ENCODE measurements at places on chromosomes 5 and 9.

DNA sequence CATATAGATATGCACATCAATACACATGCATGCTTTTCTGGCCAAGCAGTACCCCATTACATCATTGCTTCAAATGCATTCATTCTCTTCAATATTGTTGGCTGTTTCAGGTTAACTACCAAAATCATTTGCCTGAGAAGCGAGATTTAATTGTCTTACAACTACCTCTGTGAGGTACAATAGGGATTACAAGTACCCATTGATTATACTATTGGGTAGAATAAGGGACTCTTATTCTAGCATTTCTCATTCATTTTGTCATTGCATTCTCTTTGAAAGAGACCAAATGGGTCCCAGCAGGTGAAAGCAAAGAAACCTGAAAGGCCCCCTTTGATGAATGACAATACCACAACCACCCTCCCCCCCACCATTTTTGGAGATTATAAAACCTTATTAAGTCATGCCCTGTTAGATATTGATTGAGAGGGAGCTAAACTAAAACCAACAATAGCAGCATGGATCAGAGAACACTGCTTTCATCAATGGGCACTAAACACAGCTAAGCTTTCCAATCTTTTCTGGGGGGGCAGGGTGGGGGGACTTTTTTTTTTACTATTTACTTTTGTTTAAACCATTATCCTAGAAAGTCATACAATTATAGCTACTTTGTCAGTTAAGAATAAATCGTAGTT lies 375.0 kb upstream of the CCNH start:
- DNase-seq = no peak

GRCh38 chr9:98880311-98881015 lies 63.2 kb upstream of the COL15A1 start:
- no peak for DNase-seq

DNA sequence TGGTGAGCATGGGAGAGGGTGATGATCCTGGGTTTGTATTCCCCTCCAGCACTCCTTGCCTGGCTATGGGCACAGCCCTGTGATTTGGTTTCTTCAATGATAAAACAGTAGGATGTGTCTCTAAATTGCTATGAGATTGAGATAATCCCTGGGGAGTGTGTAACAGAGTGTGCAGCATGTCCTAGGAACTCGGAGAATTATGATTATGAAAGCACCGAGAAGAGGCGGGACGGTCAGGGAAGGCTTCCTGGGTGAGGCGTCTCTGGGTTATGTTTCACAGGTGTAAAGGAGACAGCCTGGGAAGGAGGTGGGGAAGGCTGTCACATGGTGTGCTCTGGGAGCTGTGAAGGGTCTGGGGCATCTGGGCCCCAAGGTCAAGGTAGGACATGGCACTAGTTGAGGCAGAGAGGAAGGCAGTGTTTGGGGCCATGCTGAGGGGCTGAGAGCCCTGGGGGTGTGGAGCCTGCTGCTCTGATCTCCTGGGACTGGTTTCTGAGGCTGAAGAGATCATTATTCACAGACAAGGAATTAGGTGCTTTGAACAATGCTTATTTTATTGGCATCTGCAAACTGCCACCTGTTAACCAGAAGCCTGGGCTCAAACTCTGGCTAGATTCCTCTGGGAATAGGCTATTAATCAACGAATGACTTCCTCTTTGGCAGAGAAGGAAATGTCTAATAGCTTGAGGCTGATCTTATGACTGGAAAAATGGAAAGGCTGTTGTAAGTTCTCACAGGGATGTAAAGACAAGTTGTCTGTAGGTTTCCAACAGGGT lies 73.8 kb upstream of the IL12B start:
- DNase-seq = no peak

- DNase-seq = no peak
Measured at GRCh38 chr5:655406-655805, 37.7 kb downstream of the TPPP start.

GRCh38 chr5:29307478-29307877 lies 1886.0 kb upstream of the CDH6 start:
- no peak for DNase-seq

GRCh38 chr5:171137768-171138525 lies 171.1 kb upstream of the TLX3 start:
- DNase-seq = no peak

DNA sequence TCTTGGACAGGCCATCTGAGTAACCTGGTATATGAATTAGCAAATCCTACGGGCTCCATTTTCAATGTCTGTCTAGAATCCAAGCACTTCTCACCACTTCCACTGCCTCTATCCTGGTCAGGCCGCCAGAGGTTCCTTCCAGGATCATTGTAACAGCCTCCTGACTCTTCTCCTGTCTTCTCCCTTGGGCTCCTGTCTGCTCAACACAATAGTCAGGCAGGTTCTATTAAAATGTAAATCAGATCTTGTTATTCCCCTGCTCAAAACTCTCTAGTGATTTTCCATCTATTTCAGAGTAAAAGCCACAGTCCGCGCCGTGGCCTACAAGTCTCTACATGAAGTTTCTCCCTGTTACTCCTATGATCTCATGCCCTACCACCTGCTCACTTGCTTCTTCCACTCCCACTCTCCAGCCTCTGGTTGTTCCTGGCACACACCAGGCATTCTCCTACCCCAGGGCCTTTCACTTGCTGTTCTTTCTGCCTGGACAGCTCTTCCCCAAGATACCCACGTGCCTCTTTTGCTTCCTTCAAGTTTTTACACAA lies 21.7 kb downstream of the ZNF366 start:
- no peak for DNase-seq

- no peak for DNase-seq
Measured at GRCh38 chr9:2023532-2023931, 8.4 kb downstream of the SMARCA2 start.

DNA sequence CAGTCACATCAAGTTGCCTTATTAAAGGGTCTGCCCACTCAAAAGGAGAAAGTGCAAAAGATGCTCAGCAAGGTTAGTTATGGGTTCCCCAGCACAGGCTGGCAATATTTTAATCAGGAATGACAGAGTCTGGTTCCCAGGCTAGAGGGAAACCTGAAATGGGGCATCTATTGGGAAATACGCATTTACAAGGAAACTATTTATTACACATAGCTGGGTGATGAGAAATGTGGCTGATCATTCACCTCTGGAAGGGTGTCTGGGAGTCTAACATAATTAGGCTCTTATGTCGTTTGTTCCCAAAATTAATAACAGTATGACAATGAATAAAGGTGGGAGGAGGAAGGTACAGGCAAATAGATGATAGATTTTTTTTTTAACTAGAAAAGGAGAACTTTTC lies 314.7 kb downstream of the ENC1 start:
- no peak for DNase-seq

- DNase-seq = no peak
Measured at GRCh38 chr5:378976-379742, 57.6 kb downstream of the AHRR start.

DNA sequence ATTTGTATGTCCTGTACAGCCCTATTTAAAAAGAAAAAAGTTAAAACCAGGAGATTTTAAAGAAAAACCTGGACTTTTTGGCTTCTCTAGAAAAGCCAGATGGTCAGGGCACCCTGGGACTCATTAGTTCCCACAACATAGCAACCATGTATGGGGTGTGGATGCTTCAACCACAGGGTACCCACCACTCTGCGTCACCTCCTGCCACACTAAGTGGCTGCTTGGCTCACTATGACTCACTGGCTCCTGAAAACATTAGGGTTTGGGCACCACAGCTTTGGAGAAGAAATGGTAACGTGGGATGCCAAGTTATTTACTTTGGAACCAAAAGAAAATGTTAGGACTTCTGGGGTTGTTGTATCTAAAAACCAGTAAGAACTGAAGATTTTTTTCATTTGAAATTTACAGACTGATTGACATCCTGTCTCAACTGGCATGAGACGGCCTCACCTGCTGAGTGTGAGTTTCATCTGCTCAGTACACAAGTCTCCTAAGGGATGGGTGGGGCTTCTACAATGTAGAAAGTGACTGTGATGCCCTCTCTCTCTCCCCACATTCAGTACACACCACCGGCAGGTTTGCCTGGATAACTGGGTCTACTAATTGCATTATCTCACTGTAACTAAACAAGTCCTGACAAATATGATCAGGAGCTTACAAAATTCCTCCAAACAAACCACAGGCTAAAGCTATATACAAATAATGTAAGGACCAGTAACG lies 103.9 kb downstream of the ESM1 start:
- no peak for DNase-seq

- peak; percentile 14 for DNase-seq
Measured at GRCh38 chr5:78985725-78986223, 664 bp upstream of the ARSB start.

GRCh38 chr9:134412298-134412711 lies 86.0 kb downstream of the RXRA start:
- no peak for DNase-seq

- no peak for DNase-seq
Measured at GRCh38 chr5:74224331-74224730, 416.2 kb downstream of the ENC1 start.

- DNase-seq = peak; percentile 41
Measured at GRCh38 chr9:98248737-98249474, 6.5 kb downstream of the TBC1D2 start.

DNA sequence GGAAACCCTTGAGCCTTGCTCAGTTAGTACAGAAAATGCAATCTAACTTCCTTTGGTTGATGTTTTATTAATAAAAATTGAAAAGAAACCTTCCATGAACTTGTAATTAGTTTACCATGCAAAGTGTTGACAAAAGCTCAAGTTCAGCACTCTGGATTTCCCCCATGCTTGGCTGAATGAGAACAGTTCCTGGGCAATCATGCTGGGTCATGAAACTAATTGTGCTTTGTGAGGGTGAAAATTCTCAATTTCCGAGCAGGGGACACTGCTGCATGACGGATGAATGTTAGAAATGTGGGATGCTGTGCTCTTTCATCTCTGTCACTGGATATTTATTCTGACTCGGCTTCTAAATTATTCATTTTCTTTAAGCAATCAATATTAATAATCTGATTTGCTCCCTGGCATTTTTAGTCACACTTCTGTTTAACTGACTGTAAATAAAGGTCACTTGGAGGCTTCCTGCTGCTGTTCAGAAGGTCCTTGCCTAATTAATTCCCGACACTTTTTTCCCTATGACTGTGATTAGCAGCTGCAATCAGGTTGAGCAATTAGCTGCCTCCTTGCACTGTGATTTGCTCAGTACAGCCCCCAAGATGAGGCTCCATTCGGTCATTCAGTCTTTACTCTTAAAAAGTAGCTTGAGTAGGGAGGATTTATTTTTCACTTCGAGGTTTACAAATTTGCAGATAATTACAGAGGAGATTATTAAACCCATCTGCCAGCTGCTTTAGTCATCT lies 678.1 kb upstream of the ZNF608 start:
- no peak for DNase-seq

GRCh38 chr9:112755016-112755427 lies 4.5 kb downstream of the SNX30 start:
- no peak for DNase-seq

DNA sequence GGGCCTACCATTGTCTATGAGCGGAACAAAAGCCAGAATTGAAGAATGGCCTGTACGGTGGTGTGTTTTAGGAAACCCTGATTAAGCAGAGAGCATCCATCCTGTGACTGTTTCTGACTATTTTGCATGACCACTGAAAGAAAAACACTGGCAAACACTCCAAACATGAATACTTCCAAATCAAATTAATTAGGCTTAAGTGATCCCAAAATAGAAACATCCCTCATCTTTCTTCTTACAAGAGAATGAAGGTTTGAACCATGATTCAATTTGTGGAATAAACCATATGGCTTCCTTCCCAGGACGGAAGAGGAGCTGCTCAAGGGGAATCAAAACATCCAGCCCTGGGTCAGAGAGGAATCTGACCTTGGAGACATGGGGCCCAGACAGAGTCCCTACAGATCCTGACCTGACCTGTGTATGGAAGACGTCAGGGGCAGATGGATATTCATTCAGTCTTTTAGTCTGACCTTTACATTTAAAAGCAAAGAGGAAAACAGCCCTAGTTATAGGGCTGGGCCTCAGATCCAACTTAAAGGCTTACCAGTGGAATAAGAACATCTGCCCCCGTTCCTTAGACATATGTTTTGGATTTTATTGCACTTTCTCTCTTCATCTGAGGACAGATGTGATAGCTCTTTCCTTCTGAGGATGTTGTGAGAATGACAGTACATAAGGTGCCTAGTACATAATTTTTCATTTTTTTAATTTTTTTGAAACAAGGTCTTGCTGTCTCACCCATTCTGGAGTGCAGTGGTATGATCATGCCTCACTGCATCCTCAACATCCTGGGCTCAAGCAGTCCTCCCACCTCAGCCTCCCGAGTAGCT lies 17.6 kb upstream of the RECK start:
- no peak for DNase-seq

- DNase-seq = no peak
Measured at GRCh38 chr9:83956086-83956435, 24.0 kb downstream of the HNRNPK start.

DNA sequence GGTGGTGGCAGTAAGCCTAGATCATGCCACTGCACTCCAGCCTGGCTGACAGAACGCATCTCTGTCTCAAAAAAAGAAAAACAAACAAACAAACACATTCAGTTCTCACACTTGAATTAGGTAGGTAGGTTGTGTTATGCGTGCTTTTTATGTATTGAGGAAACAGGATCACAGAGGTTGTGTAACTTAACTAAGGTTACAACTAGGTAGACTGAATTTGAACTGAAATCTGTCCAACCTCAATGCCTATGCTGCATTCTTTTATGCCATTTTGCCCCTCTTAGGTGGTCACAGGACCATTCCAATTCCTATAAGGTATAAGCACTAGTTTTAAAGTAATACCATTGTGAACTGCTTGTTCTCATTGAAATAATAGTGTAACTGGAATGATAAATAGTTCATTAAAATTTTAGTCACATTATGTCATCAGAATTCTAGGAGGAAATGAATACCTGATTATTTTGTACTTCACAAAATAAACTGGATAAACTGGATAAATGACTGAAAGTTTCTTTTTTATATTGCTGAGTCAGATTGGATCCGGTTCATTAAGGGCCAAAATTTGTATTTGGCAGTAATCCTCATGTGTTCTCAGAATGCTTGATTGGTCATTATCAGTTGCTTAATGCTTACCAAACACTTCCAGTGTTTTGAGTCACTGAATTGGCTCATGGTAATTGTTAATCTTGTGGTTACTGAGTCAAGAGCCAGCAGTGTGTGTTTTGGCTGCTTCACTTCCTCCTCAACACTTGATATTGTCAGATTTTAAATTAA lies 7.1 kb downstream of the UBAP1 start:
- peak; percentile 75 for DNase-seq

- DNase-seq = no peak
Measured at GRCh38 chr5:17846496-17846895, 212.2 kb downstream of the TAF11L14 start.

DNA sequence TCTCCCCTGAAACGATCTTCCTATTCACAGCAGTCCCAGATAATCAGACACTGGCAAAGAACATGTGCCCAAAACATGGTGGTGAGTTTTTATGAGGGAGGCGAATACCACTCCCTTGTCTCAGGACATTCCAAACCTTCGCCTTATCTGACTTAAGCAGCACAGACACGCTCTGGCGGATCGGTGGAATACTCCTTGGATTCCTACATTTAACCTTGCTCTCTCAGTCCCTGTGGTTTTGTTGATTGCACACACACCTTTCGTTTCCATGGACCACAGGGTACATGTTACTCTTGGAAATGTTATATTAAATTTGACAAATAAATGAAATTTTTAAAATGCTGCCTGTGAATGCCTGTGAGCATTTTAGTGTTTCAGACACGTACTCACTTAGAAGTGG lies 87.8 kb upstream of the CPEB4 start:
- no peak for DNase-seq
